Nasal cavity respiratory epithelium epithelial cell of viscerocranial mucosa (primary cell): ENCODE measurements at places on chromosomes 1 and 21. TPM values are rescaled to one million over a fixed set of nuclear protein-coding genes. Genes with fewer than 3 reads are reported as not detected.

The THRAP3 gene
- 102 and 103 TPM in 2 replicates for total RNA-seq

The ACTL8 gene
- total RNA-seq = not detected in 2 replicates

The CD84 gene
- not detected in 2 replicates for total RNA-seq

The VWA5B1 gene
- not detected in 2 replicates for total RNA-seq

The MX2 gene
- 0.34 and 0.93 TPM in 2 replicates for total RNA-seq

The PLCH2 gene
- 102 and 141 TPM in 2 replicates for total RNA-seq

The DNAJC16 gene
- total RNA-seq = 20.8 and 30.3 TPM in 2 replicates

The CENPF gene
- 0.85 and 1.0 TPM in 2 replicates for total RNA-seq

The PTPN22 gene
- under 0.01 and 0.57 TPM in 2 replicates for total RNA-seq

The PDZK1IP1 gene
- total RNA-seq = 0.68 and 12.2 TPM in 2 replicates

The FTCD gene
- total RNA-seq = 0.14 TPM in 1 of 2 replicates, not detected in the other

The CNR2 gene
- not detected in 2 replicates for total RNA-seq

The LYPD8 gene
- not detected in 2 replicates for total RNA-seq

The TBX15 gene
- under 0.01 TPM in 2 replicates for total RNA-seq

The MAEL gene
- not detected in 2 replicates for total RNA-seq
